ENCODE measurements at places on chromosomes 11 and 22. TPM values are rescaled to one million over a fixed set of nuclear protein-coding genes. Genes with fewer than 3 reads are reported as not detected.

Gene OR8G5
- not detected for total RNA-seq

Gene FAM227A
- 0.68 TPM for total RNA-seq

Gene RAG1
- 0.42 TPM for total RNA-seq

Gene SHISA8
- 0.07 TPM for total RNA-seq

Gene SERGEF
- total RNA-seq: 14.3 TPM
